Stimulated activated CD8-positive, alpha-beta memory T cell treated with anti-CD3 and anti-CD28 coated beads, Interleukin-2, amount 100 ng/mL, for 1 hour (primary cell): ENCODE measurements at places on chromosomes 7 and 10.

- no peak for DNase-seq
These were observed 84.2 kb upstream of the IKZF1 start for GRCh38 chr7:50220273-50220672.

DNA sequence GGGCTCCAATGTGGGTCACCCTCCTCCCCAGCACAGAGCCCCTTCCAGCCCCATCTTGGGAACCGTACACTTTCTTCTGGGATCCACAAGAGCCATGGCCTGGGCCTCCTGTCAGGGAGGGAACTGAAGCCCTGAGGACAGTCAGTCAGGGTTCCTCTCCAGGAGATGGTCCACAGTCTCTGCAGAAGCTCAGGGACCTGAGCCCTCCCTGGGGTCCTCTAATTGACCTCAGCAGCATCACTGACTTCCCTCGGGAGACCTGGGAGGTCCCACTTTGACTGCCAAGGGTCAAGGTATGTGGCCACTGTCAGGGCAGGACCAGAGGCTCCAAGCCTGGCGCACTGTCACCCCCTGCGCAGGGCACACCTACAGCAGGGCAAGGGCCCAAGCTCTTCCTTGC lies 32.3 kb downstream of the NOD1 start:
- DNase-seq = no peak

DNA sequence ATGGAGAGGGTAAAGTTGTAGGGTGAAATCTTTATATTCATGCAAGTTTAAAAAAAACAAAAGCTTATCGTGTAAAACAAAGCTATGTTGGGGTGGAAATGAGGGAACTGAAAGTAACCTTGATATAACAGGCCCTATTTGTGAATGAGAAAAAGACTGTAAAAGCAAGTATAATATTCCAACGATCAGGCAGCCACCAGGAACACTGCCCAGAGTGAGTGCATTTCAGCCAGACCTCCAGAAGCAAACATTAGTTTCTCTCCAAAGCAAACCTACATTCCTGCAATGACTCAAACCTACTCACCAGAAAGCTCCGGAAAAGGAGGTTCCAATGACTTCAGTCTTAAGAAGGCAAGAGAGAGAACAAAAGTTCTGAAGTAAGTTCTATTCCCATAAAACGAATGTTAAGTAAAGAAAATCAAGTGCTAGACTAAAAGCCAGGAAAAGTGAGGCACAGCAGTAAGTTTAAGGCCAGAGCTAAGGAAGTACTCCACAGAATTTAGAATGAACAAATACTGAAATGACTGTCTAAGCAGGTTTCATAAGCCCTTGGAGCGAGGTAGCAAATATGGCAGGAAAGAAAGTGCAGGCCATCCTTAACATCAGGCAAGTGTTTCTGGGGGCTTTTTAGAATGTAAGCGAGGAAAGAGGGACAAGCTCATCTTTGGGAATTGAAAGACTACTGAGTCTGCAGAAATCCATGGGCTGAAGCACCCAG lies 493.1 kb downstream of the XPNPEP1 start:
- no peak for DNase-seq

DNA sequence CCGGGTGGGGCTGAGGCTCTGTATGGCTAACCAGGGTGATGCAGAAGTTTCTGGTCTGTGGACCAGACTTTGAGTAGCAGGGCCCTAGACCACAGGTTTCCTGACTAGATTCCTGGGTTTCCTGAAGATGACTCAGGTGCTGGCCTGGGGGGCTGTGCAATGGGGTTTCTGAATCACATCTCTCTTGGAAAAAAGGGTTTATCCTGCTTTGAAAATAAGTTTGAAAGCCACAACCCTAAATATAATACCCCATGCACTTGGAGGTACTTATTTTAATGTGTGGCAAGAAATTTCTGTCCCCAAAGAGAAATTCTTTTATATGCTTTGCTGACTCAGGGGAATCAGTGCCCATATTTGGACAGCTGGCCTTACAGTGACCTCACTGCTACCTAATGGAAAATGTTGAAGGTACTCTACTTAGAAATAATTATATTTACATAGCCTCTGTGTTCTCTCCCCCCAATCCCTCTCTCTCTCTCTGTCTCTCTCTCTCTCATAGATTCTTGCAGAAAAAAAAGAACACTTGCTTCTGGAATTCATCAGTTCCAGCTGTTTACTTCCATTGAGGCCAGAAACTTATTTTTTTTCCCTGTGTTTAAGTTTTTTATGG lies 184.4 kb upstream of the LYZL2 start:
- DNase-seq = no peak
